ENCODE measurements at places on chromosomes 12 and 14. TPM values are rescaled to one million over a fixed set of nuclear protein-coding genes. Genes with fewer than 3 reads are reported as not detected.

The OR4K5 gene
- not detected for total RNA-seq

The LRRC43 gene
- total RNA-seq, result not detected

The BMAL2 gene
- 14.7 TPM for total RNA-seq

The ANO2 gene
- total RNA-seq, result 0.89 TPM

The CD69 gene
- not detected for total RNA-seq

DNA sequence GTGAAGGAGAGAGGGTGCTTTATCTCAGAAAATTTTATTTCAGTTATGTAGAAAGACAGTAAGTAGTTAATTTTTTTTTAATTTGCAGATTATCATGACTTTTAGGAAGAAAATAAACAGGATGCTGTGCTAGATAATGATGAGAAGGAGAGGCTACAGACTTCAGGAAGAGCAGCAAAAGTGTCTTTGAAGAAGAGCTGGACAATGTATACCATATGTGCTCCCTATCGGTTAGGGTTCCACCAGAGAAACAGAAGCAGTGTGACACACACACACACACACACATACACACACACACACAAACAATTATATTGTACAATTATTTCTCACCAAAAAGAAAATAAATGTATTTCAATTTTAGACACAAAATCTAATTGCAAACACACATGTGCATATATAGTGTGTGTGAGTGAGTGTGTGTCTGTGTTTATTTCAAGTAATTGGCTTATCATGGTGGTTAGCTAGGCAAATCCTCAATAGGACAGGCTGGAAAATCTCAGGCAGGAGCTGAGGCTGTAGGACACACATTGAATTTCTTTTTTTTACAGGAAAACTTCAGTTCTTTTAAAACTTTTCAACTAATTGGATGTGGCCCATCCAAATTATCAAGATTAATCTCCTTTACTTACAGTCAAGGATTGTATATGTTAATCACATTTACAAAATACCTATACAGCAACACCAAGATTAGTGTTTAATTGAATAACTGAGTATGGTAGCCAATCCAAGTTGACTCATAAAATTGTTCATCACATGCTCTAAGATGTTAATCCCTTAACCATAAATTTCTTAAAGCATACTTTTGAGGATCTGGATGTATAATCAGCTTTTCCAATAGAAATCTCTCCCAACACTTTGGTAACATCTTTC, 235.8 kb upstream of the DCN start:
- DNase-seq, result no peak

- no peak for DNase-seq
Observed at GRCh38 chr12:131617596-131618302, 93.1 kb upstream of the SFSWAP start.

GRCh38 chr12:89326239-89327040, 25.9 kb downstream of the DUSP6 start:
- DNase-seq, result no peak

DNA sequence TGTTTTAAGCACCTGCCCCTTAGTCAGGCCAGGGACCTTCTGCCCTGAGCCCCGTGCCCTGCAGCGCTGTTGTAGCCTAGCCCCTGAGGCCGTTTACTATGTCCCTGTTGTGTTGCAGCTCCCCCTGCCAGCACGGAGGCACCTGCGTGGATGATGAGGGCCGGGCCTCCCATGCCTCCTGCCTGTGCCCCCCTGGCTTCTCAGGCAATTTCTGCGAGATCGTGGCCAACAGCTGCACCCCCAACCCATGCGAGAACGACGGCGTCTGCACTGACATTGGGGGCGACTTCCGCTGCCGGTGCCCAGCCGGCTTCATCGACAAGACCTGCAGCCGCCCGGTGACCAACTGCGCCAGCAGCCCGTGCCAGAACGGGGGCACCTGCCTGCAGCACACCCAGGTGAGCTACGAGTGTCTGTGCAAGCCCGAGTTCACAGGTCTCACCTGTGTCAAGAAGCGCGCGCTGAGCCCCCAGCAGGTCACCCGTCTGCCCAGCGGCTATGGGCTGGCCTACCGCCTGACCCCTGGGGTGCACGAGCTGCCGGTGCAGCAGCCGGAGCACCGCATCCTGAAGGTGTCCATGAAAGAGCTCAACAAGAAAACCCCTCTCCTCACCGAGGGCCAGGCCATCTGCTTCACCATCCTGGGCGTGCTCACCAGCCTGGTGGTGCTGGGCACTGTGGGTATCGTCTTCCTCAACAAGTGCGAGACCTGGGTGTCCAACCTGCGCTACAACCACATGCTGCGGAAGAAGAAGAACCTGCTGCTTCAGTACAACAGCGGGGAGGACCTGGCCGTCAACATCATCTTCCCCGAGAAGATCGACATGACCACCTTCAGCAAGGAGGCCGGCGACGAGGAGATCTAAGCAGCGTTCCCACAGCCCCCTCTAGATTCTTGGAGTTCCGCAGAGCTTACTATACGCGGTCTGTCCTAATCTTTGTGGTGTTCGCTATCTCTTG, 7.6 kb downstream of the DLK1 start:
- no peak for DNase-seq

DNA sequence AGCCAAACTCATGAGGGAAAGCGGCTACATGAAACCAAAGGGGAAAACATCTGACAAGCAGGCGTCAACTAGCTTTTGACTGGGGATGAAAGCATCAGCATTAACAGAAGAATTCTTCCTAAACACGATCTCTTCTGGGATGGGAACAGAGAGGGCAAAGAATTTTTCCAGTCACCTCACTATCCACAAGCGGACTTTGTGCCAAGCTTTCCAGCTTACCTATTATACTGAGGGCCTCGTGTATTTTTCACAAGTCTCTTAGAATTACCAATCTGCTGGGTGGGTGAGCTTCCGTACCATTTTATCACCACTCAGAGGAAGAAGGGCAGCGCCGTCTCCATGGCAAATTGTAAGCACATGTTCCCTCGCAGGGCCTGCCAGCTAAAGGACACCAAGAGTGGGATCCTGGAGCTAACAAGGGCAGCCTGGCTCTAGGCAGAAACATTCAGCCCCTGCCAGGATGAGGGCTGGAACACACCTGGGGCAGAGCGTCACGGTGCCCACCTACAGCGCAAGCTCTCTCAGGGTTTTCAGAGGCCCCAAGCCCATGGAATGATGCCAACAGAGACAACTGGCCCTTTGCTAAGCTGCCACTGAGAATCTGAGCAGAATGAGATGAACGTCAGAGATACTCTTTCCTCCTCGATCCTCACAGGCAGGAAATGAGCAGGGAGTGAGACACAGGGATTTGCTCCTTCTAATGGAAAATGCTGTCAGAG, 74.6 kb downstream of the CHGA start:
- no peak for DNase-seq

DNA sequence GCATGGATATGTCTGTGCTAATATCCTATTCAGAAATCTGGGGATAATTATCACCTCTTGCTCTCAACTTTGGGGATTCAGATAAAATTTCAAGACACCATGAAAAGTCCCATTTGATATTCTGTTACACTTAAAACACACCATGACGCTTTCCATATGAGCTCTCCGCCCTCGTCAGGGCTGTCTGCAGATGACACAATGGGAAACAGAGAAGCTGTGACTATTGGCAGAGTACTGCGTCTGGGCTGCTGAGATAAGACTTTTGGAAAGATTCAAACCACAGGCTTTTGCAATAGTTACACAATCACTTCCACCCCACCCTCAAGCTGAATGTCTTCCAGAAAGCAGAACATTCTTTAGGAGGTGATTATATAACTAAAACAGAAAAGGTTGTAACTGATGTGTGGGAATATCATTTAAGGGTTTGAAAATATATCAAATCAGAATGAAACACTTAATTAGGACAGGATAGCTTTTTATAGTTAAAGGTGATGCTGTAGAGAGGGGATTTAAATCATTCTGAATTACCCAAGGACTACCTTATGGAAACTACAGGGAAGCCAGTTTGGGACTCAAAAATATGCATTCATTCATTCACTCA, 75.3 kb upstream of the TMPO start:
- DNase-seq, result peak; percentile 77

DNA sequence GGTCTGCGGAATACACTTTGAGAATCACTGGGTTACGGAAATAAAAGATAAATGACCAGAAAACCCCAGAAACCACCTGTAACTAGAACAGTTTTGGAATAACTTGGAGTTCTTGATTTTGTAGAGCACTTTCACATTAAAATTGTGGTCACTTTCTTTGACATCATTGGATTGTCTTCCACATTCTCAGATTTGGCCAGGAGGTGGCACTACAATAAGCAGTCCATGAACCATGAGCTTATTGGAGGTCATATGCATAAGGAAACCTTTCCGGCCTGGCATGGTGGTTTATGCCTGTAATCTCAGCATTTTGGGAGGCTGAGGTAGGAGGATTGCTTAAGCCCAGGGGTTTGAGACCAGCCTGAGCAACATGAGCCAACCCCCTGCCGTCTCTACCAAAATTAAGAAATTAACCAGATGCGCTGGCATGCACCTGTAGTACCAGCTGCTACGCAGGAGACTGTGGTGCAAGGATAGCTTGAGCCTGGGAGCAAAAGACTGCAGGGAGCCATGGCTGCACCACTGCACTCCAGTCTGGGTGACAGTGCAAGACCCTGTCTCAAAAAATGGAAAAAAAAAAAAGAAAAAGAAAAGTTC, 107.7 kb upstream of the CAND1 start:
- DNase-seq, result peak; percentile 53

- DNase-seq, result no peak
Observed at GRCh38 chr14:78451319-78451695, 281.1 kb downstream of the NRXN3 start.

- DNase-seq, result no peak
Observed at GRCh38 chr14:97878727-97879126, 1081.5 kb downstream of the VRK1 start.

DNA sequence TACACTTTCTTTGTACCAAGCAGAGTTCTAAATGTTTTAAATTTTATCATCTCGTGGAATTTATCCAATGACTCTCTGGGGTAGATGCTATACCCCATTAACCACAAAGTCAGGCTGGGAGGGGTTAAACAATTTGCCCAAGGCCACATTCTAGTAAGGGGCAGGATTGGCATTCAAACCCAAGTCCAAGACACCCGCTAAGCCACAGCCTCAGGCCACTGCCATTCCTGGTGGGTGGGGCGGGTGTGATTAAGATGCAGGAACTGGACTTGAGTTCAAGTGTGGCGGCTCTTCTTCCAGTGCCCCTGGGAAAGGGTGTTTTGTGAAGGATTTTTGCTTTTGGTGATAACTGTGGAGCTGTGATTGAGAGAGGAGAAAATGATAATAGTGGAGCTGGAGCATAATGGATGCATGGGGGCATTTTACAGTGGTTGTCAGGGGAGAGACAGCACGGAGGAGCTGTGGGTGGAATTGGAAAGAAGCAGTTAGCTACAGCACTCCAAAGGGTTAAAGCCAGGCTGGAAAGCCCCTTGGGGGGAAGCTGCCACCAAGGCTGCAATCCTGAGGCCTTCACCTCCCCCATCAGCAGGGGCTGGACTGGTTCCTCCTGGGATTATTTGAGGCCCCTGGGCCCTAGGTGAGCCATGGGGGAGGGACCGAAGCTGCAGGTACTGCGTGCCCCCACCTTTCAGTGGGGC, 1.0 kb upstream of the VRTN start:
- no peak for DNase-seq

DNA sequence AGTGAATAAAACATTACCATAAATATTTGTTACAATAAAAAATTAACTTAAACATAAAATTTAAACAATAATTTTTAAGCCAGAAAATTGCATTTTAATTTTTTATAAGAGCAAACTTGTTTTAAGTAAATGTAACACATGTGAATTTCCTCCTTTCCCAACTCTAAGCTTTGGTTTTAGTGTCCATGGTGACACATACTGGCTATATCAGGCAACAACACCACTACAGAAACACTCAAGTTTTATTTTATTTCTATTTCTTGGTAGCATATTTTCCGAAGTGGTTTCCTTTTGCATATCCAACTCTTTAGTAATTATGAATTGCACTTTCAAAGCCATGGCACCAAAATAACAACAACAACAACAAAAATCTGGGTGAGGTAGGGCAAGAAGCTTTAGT, 2.2 kb downstream of the NELL2 start:
- DNase-seq, result peak; percentile 25

GRCh38 chr12:46385438-46385837, 12.9 kb upstream of the SLC38A2 start:
- no peak for DNase-seq

DNA sequence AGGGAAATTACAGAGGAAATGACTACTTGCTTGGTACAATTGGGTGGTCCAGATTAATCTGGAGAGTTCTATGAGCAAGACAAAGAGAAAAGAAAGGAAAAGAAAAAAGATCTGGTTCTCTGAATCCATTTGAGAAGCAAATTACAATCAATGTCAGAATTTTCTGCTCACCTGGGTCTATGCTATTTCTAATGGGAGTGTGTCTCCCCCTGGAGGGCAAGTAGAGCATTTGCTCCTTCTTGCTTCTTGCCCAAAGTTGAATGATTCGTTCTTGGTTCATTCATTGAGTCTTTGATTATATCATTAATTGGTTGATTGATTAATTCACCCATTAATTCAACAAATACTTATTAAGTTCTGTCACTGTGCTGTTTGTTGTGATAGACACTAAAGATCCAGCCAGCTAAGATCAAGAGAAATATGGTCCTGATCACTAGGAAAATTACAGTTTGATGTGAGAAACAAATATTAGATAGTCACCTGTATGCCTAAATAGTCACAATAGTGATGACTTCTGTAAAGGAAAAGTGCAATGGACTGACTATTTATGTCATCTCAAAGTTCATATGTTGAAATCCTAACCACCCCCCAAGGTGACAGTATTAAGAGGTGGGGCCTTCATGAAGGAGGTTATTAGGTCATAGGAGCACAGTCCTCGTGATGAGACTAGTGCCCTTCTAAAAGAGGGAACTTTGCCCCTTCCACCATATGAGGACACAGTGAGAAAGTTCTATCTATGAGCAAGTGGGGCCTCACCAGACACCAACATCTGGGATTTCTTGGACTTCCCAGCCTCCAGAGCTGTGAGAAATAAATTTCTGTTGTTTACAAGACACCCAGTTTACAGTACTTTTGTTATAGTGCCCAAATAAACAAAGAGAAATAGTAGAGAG, 8.0 kb upstream of the ASB8 start:
- DNase-seq, result peak; percentile 42

DNA sequence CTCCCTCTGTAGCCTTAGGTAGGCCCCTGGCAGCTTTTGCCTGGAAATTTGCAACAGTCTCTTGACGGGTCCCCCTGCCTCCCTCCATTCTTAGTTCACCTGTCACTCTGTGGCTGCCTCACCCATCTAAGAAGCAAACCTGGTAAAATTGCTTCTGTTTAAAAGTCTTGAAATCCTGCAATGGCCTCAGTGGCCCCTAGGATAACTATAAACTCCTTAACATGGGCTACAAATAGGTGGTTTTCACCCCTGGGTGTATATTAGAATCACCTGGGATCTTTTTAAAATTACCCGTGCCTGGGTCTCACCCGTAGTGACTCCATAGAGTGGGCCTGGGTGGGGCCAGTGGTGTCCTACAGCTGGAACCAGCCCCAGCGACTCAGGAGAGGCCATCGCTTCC, 332.7 kb downstream of the CACNA1C start:
- DNase-seq, result no peak

- DNase-seq, result no peak
Observed at GRCh38 chr12:115619889-115620288, 657.6 kb downstream of the MED13L start.

- no peak for DNase-seq
Observed at GRCh38 chr14:104721505-104722431, 2.3 kb upstream of the ADSS1 start.

GRCh38 chr14:42994051-42994736, 1387.5 kb downstream of the LRFN5 start:
- no peak for DNase-seq
